HS-5 (cell line): ENCODE measurements at places on chromosomes 11 and 22.
A peak's percentile ranks its signal among the peaks of the same experiment; 100 is the strongest.

- DNase-seq, result no peak
These were observed at the start of gene SEZ6L for GRCh38 chr22:26169315-26170111. TSS of gene SEZ6L (plus strand) at chr22:26169462. CDS start at chr22:26169670, 208 bp downstream.

DNA sequence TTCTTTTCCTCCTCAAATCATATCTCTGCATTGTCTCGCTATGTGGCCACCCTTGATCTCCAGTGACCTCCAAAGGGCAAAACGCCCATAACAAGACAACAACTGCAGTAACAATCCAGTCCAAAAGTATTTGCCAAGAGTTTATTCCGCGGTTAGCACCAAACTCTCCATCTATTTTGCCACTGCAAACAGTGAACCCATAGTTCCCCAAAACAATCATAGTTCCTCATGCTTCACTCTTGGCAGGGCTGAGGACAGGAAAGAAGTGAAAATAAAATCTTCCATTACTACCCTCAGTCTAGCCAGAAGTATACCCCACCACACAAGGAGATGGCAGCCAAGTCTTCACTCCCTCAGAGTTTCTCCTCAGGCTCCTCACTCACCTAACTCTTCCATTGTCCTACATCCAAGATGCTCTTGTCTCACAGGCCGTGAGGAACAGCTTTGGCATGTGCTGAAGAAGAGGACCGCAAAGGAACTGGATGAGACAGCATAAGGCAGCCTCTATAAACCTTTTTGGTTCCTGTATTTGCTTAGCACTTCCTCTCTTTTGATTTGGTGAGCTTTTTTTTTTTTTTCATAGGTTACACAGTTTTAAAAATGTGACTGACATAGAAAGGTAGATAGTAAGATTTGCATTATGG is at the start of gene LPXN:
Gene LPXN (minus strand): TSS at position 480 of the 644 bp plus-strand sequence. CDS start 84 bp downstream, at position 396.
- DNase-seq, result peak; percentile 71

- DNase-seq, result no peak
These were observed 228.1 kb downstream of the MN1 start for GRCh38 chr22:27573280-27574001.

DNA sequence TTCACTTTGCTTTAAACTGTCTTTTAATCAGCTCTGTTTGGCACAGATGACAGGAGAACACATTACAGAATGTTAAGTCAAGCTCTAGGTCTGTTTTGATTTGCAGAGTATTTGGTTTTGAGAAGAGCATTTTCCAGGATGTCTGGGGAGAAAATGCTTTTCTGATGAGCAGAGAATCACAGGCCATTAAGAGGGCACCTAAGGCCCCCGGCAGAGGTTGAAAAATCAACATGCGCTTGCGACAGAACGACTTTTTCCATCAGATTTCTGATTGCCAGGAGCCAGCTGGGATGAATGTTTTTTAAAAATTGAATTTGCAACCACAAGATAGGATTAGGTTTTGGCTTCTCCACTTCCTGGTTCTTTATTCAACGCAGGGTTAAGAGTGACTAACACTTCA is 304.5 kb downstream of the JRKL start:
- no peak for DNase-seq

DNA sequence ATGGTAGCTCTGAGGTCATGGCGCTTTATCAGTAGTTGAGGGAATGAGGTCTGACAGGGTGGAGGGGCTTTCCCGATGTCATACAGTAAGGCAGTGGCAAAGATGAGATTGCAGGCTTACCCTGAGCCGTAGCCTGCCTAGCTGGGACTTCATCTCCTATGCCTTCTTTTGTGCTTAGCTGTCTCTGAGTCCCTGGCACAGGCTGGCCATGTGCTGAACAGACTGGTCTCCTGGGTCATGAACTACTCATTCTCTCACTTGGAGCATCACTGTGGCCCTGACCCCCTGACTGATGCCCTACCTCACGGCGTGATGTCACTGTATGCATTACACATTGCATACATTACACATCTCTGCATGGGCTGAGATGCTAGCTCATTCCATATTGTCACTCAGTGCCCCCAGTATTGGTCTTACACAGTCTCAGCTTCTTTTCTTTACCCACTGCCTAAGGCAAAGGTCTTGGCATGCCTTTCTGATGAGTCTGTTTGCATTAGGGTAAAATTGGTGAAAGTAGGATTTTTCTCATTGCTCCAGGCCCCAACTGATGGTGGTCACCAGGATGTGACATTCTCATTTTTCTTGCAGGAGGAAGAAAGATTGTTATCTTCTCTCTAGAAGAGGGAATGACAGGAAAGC is 389.4 kb upstream of the CADM1 start:
- peak; percentile 16 for DNase-seq

DNA sequence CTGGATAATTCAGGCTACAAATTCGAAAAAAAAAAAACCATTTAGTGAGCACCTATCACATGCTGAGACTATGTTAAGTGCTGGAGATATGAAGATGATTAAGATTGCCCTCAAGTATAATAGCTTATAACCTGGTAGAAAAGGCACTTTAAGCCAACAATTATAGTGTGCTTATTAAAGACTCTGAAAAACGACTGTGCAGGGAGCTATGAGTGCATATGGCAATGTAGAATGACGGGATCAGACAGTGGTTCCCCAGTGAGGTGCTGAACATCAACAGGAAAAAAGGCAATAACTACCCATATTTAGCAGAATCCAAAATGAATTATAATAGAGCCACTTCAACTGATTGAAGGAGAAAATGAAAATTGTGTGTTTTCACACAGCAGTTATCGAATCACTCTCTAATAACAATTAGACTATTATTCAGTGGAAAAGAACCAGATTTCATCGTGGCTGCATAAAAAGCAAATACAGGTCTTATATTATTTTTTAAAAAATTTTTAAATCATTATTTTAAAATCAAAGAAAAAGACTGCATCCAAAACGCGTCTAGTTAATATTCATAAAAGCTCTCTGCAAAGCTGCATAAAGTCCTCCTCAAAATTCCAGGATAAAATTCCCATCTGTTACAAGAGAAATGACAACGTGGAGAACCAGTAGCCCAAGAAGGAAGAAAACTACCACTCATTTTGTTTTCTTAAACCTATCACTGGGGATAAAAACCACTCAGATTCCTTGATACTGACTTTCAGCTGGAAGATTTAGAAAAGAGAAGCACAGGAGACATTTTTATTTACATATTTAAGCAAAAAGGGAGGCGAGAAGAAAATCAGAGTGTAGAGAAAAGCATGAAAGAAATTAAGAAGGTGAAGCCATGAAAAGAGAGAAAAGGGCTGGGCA is 1.1 kb downstream of the MTMR2 start:
- no peak for DNase-seq

- no peak for DNase-seq
These were observed 34.6 kb downstream of the RNF121 start for GRCh38 chr11:71963468-71963867.

GRCh38 chr22:29625090-29625825 is 21.8 kb downstream of the NF2 start:
- DNase-seq, result peak; percentile 60

GRCh38 chr11:10478574-10479550 is 23.8 kb downstream of the AMPD3 start:
- DNase-seq, result no peak

DNA sequence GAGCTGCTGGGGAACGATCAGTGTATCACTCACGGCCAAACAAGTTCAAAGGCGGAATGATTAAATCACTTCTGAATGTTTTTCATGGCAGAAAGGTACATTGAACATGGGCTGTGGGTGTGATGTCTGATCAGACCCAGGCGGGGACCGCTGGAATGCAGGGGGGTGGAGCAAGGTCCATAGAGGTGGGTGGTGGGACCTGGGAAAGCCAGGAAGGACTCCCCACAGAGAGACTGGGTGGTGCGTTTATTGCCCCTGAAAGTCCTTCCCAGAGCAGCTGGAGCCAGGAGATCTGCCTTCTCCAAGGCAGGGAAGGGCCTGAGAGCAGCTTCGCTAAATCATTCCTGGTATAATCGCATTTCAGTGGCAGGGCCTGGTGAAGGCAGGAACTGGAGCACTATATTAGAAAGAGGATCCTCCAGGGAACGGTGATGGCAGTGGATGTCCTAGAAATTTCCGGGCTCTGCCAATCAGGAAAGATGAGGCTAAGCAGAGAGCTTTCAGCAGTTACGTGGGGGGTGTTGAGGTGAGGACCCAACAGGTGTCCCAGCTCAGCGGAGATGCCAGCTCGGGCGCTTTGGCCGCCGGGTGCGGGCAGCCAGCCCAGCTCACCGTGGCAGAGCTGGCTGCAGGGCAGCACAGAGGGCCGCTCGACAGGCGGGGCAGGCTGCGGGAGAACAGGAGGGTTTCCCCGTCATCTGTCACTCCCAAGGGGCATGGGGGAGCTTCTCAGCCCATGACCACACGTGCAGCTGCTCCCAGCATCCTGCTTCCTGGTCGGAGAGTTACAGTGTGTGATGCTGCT is 271.7 kb downstream of the CTTN start:
- no peak for DNase-seq

GRCh38 chr11:70063555-70063954 is 14.6 kb upstream of the ANO1 start:
- DNase-seq, result no peak
